ENCODE measurements at places on chromosomes 12 and 14. TPM values are rescaled to one million over a fixed set of nuclear protein-coding genes. Genes with fewer than 3 reads are reported as not detected.
A peak's percentile ranks its signal among the peaks of the same experiment; 100 is the strongest.

GRCh38 chr14:22819151-22819988 lies 4.1 kb upstream of the SLC7A7 start:
- DNase-seq, result peak; percentile 51

The PROX2 gene
- total RNA-seq, result not detected

- DNase-seq, result no peak
Measured at GRCh38 chr12:113086249-113087164, 30.0 kb downstream of the DTX1 start.

The KDM5A gene
- 67.3 TPM for total RNA-seq

DNA sequence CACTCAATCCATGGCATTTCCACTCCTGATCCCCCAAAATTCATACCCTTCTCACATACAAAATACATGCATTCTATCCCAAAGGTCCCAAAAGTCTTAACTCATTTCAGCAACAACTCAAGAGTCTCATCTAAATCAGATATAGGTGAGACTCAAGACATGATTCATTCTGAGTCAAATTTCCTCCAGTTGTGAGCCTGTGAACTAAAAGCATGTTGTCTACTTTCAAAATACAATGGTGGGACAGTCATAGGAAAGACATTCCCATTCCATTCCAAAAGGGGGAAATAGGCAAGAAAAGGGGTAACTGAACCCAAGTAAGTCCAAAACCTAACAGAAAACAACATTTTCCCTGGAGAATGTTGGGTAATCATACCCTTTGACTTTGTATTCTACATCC lies 103.3 kb downstream of the C12orf75 start:
- DNase-seq, result no peak

- no peak for DNase-seq
Measured at GRCh38 chr14:24443053-24443665, 583 bp upstream of the SDR39U1 start.

GRCh38 chr14:59069163-59069854 lies 119.2 kb upstream of the DAAM1 start:
- DNase-seq, result no peak

The LRRC10 gene
- not detected for total RNA-seq

GRCh38 chr12:1481326-1481725 lies 113.1 kb downstream of the FBXL14 start:
- no peak for DNase-seq

GRCh38 chr12:121611306-121611705 lies 15.0 kb upstream of the ORAI1 start:
- no peak for DNase-seq

The CLEC9A gene
- not detected for total RNA-seq

GRCh38 chr12:62629971-62630739 lies 163.5 kb downstream of the MON2 start:
- no peak for DNase-seq

- DNase-seq, result no peak
Measured at GRCh38 chr12:25713264-25713663, 160.2 kb upstream of the LMNTD1 start.

DNA sequence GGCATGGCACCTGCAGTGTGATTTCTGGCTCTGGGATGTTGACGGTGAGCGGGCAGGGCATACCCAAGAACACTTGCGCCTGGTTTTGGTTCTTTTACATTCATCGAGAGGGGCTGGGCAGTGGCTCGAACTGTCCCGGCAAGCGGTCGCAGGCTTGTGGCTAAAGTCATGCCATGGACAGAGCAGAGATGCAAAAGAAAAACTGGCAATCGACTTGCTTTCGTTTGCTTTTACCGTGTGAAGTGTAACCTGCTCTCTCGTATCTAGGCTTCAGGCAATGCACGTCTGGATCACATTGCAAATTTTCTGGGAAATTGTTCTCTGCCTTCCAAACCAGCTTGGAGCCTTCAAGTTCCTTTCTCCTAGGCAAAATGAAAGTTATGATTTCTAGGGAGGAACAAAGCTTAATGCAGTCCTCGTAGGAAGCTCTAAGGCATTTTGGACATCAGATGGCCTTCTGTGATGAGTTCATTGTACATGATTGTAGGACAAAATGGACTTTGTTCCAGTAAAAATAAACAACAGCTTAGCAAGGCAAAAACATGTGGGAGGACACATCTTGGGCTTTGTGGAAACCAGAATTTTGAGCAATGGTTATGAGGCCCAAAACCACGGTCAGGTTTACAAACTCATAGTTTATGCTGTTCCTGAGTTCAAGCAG lies 18.3 kb downstream of the ADGRD1 start:
- DNase-seq, result no peak

DNA sequence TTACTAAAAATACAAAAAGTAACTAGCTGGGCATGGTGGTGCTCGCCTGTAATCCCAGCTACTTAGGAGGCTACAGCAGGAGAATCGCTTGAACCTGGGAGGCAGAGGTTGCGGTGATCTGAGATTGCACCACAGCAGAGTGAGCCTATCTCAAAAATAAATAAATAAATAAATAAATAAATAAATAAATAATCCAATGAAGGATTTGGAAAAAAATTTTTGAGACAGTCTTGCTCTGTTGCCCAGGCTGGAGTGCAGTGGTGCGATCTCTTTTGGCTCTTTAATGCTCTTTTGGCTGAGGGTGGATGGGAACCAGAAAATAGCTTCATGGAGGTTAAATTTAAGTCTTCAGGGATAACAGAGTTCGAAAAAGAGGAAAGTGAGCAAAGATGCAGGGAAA lies 11.7 kb downstream of the ATP5MC2 start:
- DNase-seq, result no peak

DNA sequence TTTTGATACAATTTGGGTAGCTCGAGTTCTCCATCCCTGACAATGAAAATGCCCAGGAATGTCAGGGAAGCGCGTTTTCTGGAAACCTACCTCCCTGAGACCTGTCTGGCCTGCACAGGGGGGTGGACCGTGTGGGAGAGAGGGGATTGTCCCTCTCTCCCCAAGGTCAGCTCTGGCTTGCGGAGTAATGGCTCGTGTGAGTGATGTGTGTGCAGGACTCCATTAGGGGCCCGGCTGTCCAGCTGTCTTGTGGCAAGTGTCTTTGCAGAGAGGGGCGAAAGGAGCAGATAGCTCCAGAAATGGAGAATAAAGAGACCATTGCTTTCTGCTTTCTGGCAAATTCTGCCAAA lies 215.3 kb downstream of the CHST11 start:
- no peak for DNase-seq

DNA sequence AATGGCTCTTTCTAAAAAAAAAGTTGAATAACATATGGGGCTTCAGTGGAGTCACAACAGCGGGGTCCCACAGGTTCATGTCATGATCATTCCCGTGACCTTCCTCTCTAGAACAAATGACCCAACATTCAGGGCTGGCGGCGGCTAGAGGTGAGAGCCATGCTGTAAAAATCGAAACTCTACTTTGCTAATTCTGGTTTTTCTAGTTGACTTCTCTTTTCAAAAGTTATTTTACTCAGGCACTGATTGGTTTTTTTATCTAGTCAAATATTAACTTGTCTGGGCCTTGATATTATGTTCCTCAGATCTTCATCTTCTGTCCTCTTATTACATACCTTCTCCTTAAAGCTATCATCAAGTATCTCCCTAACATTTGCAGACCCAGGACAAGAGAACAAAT lies 402.9 kb upstream of the SOX5 start:
- no peak for DNase-seq

The KRT73 gene
- total RNA-seq, result not detected

- no peak for DNase-seq
Measured at GRCh38 chr12:50988051-50988450, 35.7 kb downstream of the HIGD1C start.

The GPR68 gene
- total RNA-seq, result 0.44 TPM

GRCh38 chr14:96080571-96080970 lies 41.4 kb downstream of the C14orf132 start:
- no peak for DNase-seq

GRCh38 chr12:113151655-113152054 lies 2.1 kb downstream of the CFAP73 start:
- DNase-seq, result no peak

GRCh38 chr12:47547077-47547476 lies 158.8 kb downstream of the RPAP3 start:
- no peak for DNase-seq

The IL26 gene
- not detected for total RNA-seq

- no peak for DNase-seq
Measured at GRCh38 chr12:101795013-101795412, 35.7 kb downstream of the GNPTAB start.

- no peak for DNase-seq
Measured at GRCh38 chr14:34051966-34052657, 101.2 kb upstream of the EGLN3 start.

The NTN4 gene
- 31.2 TPM for total RNA-seq

The ZBTB39 gene
- total RNA-seq, result 5.3 TPM

The TAC3 gene
- not detected for total RNA-seq

The WIF1 gene
- total RNA-seq, result not detected

The SLC5A8 gene
- total RNA-seq, result not detected

- DNase-seq, result no peak
Measured at GRCh38 chr12:19048943-19049342, 80.6 kb upstream of the PLEKHA5 start.

GRCh38 chr12:50018968-50019367 lies 6.3 kb downstream of the RACGAP1 start:
- no peak for DNase-seq

GRCh38 chr14:65042296-65042695 lies 55.6 kb downstream of the FNTB start:
- no peak for DNase-seq

DNA sequence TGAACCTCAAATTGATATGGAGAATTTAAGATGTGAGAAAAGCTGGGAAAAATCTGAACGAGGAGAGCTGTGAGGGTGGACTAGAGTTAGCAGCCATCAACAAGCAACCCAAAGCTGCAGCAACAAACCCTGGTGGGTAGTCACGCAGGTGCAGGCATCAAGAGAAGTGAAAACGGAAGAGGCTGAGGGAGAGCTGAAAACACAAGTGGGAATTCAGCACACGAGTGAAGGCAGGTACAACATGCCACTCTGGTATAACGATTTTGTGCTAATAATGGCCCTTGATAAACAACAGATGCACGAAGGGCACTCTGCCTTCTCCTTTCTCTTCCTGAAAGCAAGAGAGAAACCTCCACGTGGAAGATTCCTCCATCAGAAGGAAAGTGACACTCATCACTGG lies 11.5 kb downstream of the TCL1B start:
- DNase-seq, result no peak

DNA sequence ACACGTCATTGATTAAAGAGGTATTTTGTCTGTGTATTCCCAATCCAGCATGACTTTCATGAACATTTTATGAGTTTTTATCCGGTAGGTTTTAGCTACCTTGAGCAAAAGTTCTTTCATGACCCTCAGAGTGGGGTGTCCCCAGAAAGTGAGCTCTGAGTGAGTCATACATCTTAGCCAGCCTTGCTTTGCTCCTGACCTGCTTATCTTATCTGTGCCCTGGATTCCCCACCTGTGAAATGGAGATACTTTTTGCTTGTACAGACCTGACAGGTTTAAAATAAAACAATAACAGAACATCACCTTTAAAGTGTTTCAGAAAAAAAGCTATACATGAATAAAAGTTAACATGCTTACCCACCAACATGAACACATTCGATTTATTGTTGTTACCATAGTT lies 202.8 kb upstream of the SOX5 start:
- no peak for DNase-seq

The ACOT2 gene
- 88.8 TPM for total RNA-seq

GRCh38 chr12:123120452-123121166 lies 30.3 kb downstream of the PITPNM2 start:
- no peak for DNase-seq

DNA sequence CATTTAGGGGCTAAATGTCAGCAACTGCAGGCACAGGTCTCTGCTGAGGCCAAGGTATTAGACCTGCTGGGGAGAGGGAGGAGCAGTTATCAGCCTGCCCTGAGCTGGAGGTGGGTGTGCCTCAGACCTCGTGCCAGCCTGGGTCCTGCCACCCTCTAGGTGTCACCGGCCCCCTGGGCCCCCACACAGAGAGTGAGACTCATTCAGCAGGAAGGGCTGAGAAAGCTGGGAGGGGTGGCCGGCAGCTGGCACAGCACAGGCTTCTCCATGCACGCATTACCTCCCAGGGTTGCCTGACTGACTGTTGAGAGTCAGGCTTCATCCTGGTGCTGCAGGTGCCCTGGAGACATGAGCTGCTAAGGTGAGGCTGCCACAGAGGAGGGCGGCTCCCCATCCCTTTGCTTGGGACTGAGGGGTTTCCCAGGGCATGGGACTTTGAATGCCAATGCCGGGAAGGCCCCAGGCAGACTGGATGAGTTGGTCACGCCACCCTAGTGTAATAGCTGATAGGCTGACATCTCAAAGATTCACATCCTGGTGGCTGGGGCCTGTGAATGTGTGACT lies 75.3 kb upstream of the C14orf180 start:
- DNase-seq, result no peak

GRCh38 chr12:130795906-130796305 lies 43.1 kb downstream of the STX2 start:
- DNase-seq, result no peak

- no peak for DNase-seq
Measured at GRCh38 chr12:128813883-128814282, 9.9 kb downstream of the SLC15A4 start.

DNA sequence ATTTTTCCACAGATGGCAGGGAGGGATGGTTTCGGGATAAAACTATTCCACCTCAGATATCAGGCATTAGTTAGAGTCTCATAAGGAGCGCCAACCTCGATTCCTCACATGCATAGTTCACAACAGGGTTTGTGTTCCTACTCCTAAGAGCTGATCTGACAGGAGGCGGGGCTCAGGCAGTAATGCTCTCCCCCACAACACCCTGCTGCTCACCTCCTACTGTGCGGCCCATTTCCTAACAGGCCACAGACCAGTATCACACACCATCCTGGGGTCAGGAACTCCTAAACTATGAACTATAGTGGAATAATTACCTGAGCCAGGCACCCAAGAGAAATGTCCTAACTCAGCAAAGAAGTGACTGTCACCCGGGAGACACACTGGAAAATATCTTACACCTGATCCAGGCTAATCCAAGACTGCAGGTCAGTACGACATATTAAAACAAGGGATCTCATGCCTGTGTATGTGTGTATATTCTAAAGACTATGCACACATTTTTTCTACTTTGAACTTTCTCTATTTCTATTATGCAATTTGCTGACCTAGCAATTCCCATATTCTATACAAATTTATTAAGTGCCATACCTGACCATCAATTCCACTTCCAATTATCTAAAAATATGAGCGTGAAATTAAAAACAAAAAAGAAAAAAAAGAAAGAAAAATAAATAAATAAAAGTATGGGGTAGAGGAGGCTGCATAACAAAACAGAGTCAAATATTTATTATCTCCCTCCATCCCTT lies 4.7 kb downstream of the NAA25 start:
- no peak for DNase-seq
